ENCODE measurements at places on chromosomes 1 and 21.

DNA sequence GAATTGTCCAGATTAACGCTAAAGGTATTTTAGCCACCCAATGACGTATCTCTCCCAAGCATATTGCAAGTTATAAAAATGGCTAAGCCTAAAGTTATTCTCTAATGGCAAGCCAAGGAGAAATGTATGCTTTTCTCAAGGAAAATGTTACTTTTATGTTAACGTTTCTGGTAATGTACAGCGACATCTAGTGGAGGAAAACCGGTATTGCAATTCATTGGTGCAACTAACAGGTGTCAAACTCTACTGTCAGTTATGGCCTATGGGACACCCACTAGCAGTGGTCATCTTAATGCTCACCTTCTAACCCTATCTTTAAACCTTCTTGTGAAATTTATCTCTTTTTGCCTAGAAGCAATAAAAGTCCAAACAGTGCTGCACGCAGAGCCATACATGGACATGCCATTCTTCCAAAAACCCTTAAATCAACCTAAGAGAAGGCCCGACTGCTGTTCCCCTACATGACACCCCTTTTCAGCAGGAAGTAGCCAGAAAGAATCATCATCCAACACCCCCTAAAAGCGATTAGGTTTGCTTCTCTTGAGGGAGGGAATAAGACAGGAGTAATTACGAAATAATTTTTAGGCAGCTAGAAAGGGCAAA, 68.7 kb upstream of the LRIF1 start:
- peak; percentile 28 for DNase-seq

- no peak for DNase-seq
Observed at GRCh38 chr1:17616731-17617279, 77.3 kb downstream of the ARHGEF10L start.

GRCh38 chr1:8625491-8625890, 191.9 kb downstream of the RERE start:
- DNase-seq, result peak; percentile 63

- peak; percentile 90 for DNase-seq
Observed at GRCh38 chr1:54135436-54136120, 17.2 kb downstream of the CDCP2 start.

DNA sequence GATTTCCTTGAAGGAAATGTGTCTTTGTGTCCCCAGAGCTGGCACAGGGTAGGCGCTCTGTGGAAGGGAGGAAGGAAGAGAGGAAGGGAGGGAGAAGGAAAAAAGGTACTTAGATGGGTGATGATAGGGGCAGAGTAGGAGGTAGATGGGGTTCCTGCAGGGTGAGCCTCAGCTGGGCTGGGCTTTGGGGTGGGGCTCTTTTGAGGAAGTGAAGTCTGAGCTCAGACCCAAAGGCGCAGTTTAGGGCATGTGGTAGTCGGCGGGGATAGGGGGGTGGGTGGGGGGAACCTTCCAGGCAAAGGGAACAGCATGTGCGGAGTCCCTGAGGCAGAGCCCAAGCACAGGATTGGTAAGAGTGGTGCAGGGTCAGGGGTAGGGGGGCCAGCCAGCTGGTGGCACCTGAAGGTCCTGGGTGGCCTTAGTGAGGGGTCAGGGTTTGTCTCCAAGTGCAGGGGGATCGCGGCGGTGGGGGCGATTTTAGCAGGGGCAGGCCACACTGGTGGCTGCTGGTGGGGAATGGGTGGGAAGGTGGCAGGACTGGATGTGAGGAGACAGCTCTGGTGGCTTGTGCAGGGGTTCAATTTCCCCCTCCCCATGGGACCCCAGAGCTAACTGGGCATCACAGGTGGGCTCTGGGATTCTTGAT, 8.4 kb upstream of the HTR6 start:
- DNase-seq, result no peak

DNA sequence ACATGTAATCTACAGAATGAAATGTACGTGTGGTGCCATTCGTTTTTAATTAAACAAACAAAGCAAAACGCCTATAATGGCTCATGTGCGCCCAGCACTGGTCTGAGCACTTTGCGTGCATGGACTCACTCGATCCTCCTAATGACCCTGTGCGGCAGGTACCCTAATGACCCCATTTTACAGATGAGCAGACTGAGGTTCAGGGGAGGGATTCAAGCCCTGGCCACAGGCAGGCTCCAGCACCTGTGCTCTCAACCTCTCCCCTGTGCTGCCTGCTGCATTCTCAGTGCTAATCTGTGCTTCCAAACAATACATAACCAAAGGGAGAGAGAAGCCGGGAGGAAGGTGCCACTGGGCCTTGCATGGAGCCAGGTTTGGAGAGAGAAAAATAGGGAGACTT, 124.2 kb upstream of the ZBTB40 start:
- DNase-seq, result no peak

- no peak for DNase-seq
Observed at GRCh38 chr1:236522937-236523703, 662 bp upstream of the LGALS8 start.

GRCh38 chr1:182166750-182167149, 105.2 kb upstream of the ZNF648 start:
- DNase-seq, result no peak

- DNase-seq, result peak; percentile 58
Observed at GRCh38 chr1:218851586-218851985, 322.1 kb upstream of the LYPLAL1 start.

DNA sequence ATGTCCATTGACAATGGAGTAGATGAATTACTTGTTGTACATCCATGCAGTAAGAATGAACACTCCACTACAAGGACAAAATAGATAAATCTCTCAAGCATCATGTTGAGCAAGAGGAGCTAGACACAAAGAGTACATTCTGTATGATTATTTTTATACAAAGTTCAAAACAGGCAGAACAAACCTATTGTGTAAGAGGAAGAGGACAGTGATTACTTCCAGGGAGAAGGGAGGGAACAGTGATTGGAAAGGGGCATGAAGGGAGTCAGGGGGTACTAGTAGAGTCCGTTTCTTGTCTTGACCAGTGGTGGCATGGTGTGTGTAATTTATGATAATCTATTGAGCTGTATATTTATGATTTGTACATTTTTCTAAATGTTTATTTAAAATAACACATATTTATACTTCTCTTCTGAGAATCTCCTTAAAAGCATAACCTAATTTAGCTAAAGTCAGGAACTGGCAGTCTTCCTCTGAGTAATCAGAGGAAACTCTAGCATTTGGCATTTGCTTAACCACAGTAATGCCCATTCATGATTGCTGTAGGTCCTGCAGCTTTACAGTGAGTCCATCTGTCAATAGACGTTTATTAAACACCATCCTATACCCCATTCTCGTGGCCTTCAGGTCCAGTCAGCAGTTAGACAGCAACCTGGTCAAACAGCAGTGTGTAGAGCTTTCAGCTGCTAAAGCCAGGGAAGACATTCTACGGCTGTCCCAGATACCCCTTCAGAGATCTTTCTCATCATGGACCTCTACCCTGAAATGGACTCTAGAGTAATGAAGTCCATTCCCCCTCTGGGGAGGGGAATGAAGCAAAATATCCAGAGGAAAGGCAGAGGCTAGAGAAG, 114.1 kb upstream of the GALNT2 start:
- no peak for DNase-seq

DNA sequence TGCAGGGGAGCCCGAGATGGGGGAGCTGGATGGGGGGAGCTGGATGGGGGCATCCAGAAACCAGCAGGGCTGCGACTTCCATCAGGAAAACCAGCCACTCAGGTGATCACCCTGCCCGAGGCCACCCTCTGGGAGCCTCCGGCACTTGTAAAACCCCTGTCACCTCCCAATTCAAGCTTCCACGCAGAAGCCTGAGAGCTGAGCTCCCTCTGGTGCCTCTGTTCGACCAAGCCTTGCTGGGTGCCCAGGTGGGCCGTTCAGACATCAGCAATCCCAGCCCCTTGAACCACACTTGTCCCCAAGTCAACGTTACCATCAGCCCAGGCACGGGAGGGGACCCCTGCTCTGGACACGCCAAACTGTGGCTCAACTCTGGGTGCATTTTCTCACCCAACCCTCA, 59.6 kb downstream of the MEGF6 start:
- no peak for DNase-seq

DNA sequence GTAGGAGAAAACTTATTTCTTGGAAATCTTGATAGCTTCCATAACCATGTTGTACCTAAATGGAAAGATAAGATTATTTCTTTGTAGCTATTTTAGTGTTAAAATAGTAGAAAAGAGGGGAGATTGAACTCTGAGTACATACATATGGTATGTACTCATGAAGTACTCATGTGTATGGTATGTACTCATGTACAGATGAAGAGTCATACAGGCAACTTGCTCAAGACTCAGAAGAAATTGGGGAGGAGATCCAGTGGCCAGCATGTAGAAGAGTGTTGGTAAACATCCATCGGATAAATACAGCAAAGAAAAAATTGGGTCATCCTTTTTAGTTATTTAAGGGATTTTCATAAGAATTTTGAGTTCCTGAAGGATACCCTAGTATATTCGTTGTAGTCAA, 29.0 kb downstream of the MDM4 start:
- DNase-seq, result peak; percentile 40

GRCh38 chr1:211985556-211986264, 49.6 kb downstream of the INTS7 start:
- no peak for DNase-seq

- no peak for DNase-seq
Observed at GRCh38 chr1:154784924-154785531, 85.1 kb downstream of the KCNN3 start.

- DNase-seq, result no peak
Observed at GRCh38 chr1:183693521-183693920, 40.4 kb upstream of the APOBEC4 start.

GRCh38 chr1:24900985-24901781, 28.9 kb downstream of the RUNX3 start:
- DNase-seq, result no peak

DNA sequence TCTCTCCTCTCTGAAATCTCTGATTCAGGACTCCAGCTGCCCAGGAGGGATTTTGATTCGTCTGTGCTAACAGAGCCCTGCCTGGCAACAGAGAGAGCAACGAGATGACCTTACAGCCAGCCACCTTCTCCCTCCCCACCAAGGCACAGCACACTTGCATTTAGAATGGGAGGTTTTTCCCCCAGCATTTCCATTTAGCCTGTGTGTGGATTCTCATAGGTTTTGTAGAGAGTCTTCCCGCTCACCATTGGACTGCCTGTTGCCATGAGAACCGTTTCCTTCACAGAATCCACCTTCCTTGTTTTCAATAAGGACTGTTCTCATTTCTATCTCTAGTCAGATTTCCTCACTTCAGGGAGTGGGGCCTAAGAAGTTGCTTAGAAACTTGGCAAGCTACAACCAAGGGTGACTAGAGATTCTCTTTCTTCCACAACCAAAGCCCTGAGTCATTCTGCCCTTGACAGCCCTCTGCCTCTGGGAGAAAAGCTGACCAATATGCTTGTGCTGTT, 5.8 kb upstream of the IKBKE start:
- DNase-seq, result peak; percentile 80

DNA sequence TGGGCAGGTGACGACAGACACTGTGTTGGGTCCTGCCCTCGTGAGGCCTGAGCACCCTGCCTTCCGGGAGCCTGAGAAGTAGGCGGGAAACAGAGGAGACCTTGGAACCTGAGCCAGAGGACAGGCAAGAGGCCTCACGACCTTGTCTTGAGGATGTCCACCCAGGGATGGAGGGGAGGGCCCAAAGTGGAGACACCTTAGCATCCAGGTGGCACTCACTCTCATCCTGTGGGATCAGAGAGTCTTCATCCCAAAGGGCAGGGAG, 347.2 kb downstream of the NPHP4 start:
- no peak for DNase-seq

DNA sequence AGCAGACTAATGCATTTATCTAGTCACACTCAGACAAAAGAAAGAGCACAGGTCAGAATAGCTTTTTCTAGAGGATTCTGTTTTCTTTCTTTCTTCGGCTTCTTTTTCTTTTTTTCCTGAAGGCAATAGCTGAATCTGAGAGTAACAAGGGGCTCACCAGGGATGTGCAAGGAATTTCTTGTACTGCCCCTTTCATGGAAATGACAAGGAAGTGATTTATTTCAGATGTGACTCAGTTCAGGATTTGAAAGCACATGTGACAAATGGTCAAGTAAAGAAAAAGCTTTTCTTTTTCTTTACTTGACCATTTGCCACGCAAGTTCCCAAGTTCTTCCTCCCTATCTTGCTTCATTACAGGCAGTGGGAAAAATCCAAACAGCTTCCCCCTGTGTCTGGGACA, 202.0 kb downstream of the GABPA start:
- peak; percentile 18 for DNase-seq

DNA sequence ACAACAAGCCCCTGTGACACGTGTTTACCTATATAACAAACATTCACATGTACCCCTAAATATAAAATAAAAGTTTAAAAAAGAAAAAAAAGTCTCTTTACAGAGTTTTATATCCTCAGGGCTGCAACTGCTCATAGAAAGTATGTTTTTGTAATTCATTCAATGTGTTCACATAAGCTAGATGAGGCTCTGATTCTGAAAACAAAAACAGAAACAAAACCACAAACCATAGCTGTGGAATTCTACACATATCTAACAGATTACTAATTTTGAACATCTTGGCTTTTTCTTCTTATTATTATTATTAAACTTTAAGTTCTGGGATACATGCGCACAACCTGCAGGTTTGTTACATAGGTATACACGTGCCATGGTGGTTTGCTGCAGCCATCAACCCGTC, 579.6 kb upstream of the ZRANB2 start:
- peak; percentile 80 for DNase-seq

DNA sequence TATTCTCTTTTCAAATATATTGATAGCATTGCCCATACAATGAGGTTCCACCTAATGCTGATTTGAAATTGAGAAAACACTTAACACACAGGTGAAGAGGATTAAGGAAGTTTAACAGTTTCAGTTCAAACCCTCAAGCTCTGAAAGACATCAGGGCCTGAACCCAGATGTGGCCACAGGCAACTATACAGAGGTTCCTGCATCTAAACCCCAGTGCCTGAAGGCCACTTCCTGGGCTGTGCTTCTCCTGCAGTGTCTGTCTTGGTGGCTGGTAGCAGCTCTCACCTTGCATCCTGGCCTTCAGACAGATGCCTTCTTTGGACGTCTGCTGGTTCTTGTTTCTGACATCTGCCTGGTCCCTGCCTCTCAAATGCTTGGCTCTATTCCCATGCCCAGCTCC, 25.1 kb upstream of the NGF start:
- no peak for DNase-seq

DNA sequence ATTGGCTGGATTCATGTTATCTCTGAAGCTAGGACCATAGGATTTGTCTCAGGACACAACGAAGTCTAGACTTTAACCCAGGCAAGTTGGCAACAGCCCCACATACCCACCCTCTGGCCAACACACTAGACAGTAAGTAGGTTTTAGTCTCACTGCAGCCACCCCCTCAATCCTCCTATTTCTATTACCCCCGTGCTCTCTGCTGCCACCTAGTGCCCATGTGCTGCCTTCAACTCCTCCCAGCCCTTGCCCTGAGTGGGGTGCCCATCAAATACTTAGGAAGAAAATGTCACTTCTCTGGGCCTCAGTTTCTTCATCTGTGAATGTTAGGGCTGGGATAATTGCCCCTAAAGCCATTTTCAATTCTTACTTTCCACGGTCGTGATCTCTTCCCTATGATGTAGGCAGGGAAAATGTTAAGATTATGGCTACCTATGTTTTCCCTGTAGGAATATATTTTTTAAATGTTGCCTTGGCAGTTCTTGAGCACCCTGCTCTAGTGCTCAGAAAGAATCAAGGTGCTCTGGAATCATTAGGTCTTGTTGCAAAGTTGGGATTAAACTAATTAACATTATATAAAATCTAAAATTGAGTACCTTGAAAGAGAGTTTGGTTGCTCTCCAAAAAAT, 213.0 kb downstream of the LMX1A start:
- DNase-seq, result peak; percentile 4
